Right atrium auricular region (tissue), 2 donors: ENCODE measurements at places on chromosomes 2 and 18. TPM values are rescaled to one million over a fixed set of nuclear protein-coding genes. Genes with fewer than 3 reads are reported as not detected.

The DHRS9 gene
- total RNA-seq = 31.4 TPM

The ABCG5 gene
- not detected for total RNA-seq

The ACTR2 gene
- 45.5 TPM for total RNA-seq

The PSMA8 gene
- not detected for total RNA-seq

The IL36G gene
- not detected for total RNA-seq

The ACMSD gene
- not detected for total RNA-seq

The AQP4 gene
- 14.9 TPM for total RNA-seq

The TMEM200C gene
- 4.4 TPM for total RNA-seq

The RPRM gene
- 2.8 TPM for total RNA-seq

The SLC4A5 gene
- 0.28 TPM for total RNA-seq

The DSG2 gene
- 64.4 TPM for total RNA-seq

The ARHGAP15 gene
- 2.6 TPM for total RNA-seq

The GNLY gene
- 1.4 TPM for total RNA-seq

The GAD1 gene
- total RNA-seq = not detected

The LCLAT1 gene
- total RNA-seq = 13.2 TPM

The CLEC4F gene
- not detected for total RNA-seq

GRCh38 chr18:51621113-51621863, 423.8 kb upstream of the MEX3C start:
- no peak for DNase-seq
- no peaks in the 10 kb centered on the region for H3K36me3 ChIP-seq
- no peaks in the 10 kb centered on the region for H3K4me1 ChIP-seq

- no peak overlapping the region for H3K4me3 ChIP-seq
- H3K27me3 ChIP-seq = no peaks in the 10 kb centered on the region
- H3K27ac ChIP-seq = no peak overlapping the region
- H3K36me3 ChIP-seq = no peaks in the 10 kb centered on the region
- DNase-seq = no peak
Measured at GRCh38 chr2:169018390-169018789, 12.7 kb downstream of the ABCB11 start.

- no peak overlapping the region for H3K27ac ChIP-seq
- no peak for DNase-seq
- no peak overlapping the region for H3K4me3 ChIP-seq
- no peaks in the 10 kb centered on the region for H3K4me1 ChIP-seq
- H3K27me3 ChIP-seq = no peaks in the 10 kb centered on the region
Measured at GRCh38 chr2:101781326-101781725, 83.8 kb downstream of the MAP4K4 start.

- H3K36me3 ChIP-seq = no peaks in the 10 kb centered on the region
- no peak overlapping the region for H3K27ac ChIP-seq
- DNase-seq = no peak
- H3K4me1 ChIP-seq = peaks cover 14% of the 10 kb centered on the region
Measured at GRCh38 chr2:74821177-74822126, 12.5 kb upstream of the HK2 start.

DNA sequence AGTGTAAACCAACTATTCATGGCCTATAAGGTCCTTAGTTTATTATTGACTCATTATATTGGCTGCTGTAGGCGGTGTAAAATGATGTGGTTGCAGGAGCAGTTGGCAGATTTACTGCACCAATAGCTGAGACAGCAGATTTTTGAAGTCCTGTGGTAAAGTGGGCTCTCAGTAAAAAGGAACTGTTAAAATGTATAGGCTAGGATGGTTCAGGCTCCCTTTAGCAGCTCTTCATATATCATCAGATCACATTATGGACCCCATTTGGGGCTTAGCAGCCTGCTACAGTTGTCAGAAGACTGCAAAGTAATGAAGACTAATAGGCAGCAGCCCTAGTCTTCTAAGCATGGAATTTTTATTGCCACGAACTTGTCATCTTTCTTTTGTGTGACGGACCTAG, 27.8 kb downstream of the MTX2 start:
- H3K4me3 ChIP-seq = no peak overlapping the region
- no peaks in the 10 kb centered on the region for H3K36me3 ChIP-seq
- H3K27me3 ChIP-seq = no peaks in the 10 kb centered on the region
- H3K27ac ChIP-seq = no peak overlapping the region

DNA sequence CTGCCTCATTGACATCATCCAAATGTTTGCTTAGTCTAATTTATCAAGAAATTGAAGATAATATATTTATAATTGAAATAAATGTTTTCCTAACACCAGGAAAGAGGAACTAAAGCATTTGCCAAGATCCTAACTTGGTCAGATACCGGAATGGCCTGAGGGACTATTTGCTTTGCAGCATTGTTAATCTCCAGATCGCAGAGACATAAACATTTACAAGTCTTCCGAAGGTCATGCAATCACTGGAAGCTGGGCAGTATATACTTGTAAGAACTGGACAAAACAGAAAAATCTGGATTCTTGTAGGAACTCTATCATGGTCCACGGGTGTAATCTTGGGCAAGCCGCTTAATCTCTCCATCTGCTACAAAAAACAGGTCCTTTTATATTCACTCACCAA, 42.2 kb downstream of the CYBRD1 start:
- no peaks in the 10 kb centered on the region for H3K27me3 ChIP-seq
- no peaks in the 10 kb centered on the region for H3K4me1 ChIP-seq
- no peak overlapping the region for H3K27ac ChIP-seq
- no peak overlapping the region for H3K4me3 ChIP-seq
- no peaks in the 10 kb centered on the region for H3K36me3 ChIP-seq
- DNase-seq = no peak

- DNase-seq = no peak
- H3K27me3 ChIP-seq = no peaks in the 10 kb centered on the region
- no peaks in the 10 kb centered on the region for H3K36me3 ChIP-seq
- H3K27ac ChIP-seq = no peak overlapping the region
- H3K4me1 ChIP-seq = no peaks in the 10 kb centered on the region
Measured at GRCh38 chr18:58635891-58636290, 7.0 kb upstream of the ALPK2 start.

GRCh38 chr18:63067939-63068338, 251.6 kb downstream of the BCL2 start:
- H3K27ac ChIP-seq = no peak overlapping the region
- H3K27me3 ChIP-seq = no peaks in the 10 kb centered on the region
- H3K4me3 ChIP-seq = no peak overlapping the region
- H3K4me1 ChIP-seq = no peaks in the 10 kb centered on the region

DNA sequence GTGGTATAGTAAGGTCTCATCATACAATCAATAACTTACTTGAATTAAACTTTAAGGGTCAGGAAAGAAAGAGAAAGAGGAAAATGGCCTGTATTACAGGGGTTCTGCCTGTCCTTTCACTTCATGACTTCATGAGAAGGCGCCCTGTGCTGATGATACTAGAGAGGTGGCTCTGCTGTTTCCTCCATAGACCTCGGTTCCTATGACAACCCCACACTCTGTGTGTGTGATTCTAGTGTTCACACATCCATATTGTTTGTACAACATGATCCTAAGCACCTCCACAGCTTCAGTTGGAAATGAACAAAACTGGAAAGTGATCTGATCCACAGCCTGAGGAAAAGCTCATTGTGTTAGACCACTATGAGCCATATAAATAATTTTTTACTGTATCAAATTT, 7.0 kb upstream of the REEP1 start:
- no peak overlapping the region for H3K4me3 ChIP-seq
- no peak overlapping the region for H3K27ac ChIP-seq
- H3K4me1 ChIP-seq = no peaks in the 10 kb centered on the region
- no peak for DNase-seq
- H3K27me3 ChIP-seq = no peaks in the 10 kb centered on the region

GRCh38 chr2:172924097-172924660, 151.5 kb upstream of the MAP3K20 start:
- no peak overlapping the region for H3K4me3 ChIP-seq
- no peak overlapping the region for H3K27ac ChIP-seq
- H3K27me3 ChIP-seq = no peaks in the 10 kb centered on the region
- H3K36me3 ChIP-seq = no peaks in the 10 kb centered on the region
- DNase-seq = no peak
- H3K4me1 ChIP-seq = no peaks in the 10 kb centered on the region

DNA sequence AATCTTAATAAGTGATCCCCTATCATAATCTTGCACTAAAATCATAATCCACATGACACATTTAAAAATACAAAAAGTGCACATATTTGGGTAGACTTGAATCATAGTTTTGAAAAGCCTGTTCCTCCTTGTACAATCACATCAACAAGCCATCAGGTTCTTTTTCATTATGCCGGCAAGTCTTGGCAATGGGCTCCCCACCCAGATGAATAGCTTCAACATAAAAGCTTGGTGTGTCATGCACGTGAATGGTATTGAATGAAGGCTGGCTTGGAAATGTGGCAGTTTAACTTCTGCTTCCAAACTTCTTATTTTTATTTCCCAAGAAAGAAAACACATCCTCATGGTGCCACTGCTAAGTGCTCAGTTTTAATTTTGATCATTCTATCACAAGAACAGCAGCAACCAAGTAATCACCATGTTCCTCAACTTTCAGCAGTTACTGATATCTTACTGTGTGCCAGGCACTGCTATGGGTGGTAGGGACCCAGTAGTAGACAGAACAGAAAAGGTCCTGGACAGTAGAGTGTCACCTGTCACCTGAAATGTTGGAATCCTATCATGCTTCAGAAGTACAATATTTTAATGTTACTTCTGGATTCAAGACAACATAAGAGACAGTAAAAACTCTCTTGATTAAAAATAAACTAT, 89.9 kb downstream of the AP1S3 start:
- peaks cover 13% of the 10 kb centered on the region for H3K4me1 ChIP-seq
- no peaks in the 10 kb centered on the region for H3K36me3 ChIP-seq
- H3K27me3 ChIP-seq = no peaks in the 10 kb centered on the region
- H3K27ac ChIP-seq = no peak overlapping the region
- H3K4me3 ChIP-seq = no peak overlapping the region

DNA sequence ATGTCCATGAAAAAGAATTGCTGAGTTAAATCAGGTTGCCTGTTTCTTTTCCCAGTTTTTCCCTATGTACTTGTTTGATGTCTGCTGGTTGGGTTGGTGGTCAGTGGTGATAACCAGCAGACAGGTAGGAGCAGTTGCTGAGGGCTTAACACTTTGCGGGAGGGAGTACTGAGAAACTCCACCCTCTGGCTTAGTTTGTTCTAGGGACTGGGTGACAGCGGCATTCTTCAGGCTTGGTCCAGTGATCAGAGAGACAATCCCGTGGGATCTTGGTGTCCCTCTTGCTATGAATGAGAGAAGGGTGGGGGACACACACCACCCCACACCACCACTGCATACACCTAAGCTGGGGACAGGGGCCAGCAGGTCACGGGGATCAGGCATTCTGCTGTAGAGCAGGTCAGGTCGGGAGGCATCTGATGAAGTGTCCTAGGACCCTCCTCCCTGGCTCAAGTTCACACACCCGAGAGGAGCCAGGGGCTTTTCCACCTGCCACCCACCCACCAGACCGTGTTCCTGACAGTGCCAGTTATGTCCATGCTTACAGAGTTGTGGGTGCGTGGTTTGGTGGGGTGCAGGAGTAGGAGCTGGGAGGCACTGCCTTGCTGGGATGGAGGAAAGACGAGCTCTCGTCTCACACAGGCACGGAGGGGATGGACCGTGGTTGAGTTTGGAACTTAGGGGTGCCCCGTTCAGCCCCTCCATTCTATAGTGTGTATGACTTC, 21.3 kb upstream of the ALLC start:
- H3K4me1 ChIP-seq = no peaks in the 10 kb centered on the region
- no peaks in the 10 kb centered on the region for H3K27me3 ChIP-seq
- H3K27ac ChIP-seq = no peak overlapping the region
- DNase-seq = no peak
- no peak overlapping the region for H3K4me3 ChIP-seq

DNA sequence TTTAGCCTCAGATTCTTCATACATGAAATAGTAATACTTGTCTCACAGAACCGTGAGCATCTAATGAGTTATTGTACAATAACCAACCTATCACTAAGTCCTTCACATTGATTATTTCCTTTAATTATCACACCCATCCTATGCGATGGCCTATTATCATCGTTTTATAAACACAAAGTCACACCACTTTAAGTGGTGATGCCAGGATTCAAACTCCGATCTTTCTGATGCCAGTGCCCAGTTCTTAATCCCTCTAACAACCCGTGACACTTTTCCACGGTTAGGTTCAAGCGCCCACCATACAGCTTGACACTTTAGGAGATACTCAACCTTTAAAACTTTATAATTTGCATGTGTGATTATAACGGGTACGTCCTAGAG, 523 bp upstream of the ALMS1 start:
- peak overlapping the region; percentile 92 for H3K27ac ChIP-seq
- H3K4me1 ChIP-seq = peaks cover 21% of the 10 kb centered on the region
- H3K27me3 ChIP-seq = no peaks in the 10 kb centered on the region
- DNase-seq = no peak

- H3K27me3 ChIP-seq = no peaks in the 10 kb centered on the region
- H3K27ac ChIP-seq = no peak overlapping the region
- H3K36me3 ChIP-seq = peaks cover 24% of the 10 kb centered on the region
- no peak for DNase-seq
- H3K4me1 ChIP-seq = no peaks in the 10 kb centered on the region
Measured at GRCh38 chr2:33312355-33312754, 164.1 kb upstream of the RASGRP3 start.

GRCh38 chr18:48095726-48096125, 165.3 kb upstream of the SMAD2 start:
- H3K36me3 ChIP-seq = no peaks in the 10 kb centered on the region
- no peak overlapping the region for H3K27ac ChIP-seq
- no peaks in the 10 kb centered on the region for H3K4me1 ChIP-seq

DNA sequence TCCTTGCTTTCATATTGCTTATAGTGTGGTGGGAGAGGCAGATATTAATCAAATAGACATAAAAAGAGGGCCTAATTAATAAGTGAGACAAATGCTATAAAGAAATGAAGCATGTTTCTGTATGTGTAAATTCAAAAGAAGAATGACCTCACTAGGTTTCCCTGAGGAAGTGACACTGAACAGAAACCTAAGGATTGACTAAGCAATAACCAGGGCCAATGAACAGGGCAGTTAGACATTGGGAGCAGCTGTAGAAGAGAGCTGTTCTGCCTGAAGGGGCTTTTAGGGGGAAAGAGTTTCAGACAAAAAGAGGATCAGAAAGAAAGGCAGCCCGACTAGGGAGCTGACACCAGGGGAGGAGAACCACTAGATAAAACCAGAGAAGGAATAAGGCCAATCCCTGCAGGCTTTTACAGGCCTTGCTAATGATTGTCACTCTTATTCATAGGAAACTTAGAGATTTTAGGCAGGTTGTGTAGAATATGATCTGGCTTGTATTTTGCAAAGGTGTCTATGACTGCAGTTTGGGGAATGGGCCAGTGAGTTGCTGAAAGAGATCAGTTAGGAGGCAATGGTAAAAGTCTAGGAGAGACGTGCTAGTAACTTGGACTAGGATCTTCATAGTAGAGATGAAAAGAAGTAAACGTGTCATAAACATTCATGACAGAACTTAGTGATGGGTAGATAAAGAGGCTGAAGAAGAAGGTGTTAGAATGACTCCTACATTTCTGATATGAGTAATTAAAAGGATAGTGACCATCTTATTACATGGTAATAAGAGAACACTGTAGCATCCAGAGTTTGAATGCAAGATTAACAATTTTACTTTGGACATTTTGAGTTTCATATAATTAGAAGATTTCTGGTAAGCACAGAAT, 26.8 kb upstream of the NABP1 start:
- no peaks in the 10 kb centered on the region for H3K27me3 ChIP-seq
- no peak overlapping the region for H3K4me3 ChIP-seq
- H3K4me1 ChIP-seq = no peaks in the 10 kb centered on the region

- H3K4me3 ChIP-seq = no peak overlapping the region
- H3K36me3 ChIP-seq = peaks cover 7% of the 10 kb centered on the region
- H3K4me1 ChIP-seq = no peaks in the 10 kb centered on the region
- no peaks in the 10 kb centered on the region for H3K27me3 ChIP-seq
- H3K27ac ChIP-seq = no peak overlapping the region
- no peak for DNase-seq
Measured at GRCh38 chr2:33208400-33208799, 261.6 kb downstream of the LTBP1 start.

- no peaks in the 10 kb centered on the region for H3K27me3 ChIP-seq
- no peak overlapping the region for H3K27ac ChIP-seq
- DNase-seq = peak; percentile 84
- H3K4me1 ChIP-seq = no peaks in the 10 kb centered on the region
- H3K36me3 ChIP-seq = no peaks in the 10 kb centered on the region
Measured at GRCh38 chr2:240921311-240921994, 15.3 kb downstream of the CROCC2 start.
